ENCODE measurements at places on chromosomes 3 and 15.

DNA sequence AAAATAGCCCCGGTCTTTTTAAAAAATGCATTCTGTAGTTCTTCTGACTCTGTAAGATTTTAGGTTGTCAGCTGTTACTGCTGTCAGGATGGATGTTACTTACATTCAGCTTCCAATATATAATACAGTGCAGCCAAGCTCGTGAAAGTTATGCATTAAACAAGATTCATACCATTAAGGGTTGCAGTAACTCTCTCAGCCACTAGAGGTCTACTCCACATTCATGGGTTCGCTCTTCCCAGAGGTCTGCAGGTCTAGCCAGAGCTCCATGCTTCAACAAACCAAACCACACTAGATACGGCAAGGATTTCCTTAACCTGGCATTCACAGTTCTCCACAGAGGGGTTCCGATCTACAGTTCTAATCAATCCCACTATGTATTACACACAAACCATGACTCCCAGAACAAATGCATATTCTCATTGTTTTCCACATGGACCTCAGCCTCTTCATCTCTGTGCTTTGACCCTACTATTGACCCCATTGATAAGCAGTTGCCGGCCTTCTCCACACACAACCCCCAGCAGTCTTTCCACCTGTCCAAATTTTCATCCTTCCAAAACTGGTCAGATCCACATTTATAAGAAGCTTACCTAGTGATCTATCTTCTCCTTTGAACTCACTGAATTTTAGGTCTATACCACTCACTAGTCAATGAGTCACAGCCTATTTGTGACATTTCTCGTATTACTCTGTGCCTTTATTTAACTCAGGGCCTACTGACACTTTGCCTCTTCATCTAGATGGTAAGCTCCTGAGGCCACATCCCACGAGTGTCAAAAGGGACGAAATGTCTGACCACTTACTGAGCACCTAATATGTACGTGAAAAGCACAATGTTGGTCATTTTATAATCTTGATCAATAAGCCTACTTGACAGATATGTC, 33.7 kb downstream of the RORA start:
- no peak for DNase-seq

DNA sequence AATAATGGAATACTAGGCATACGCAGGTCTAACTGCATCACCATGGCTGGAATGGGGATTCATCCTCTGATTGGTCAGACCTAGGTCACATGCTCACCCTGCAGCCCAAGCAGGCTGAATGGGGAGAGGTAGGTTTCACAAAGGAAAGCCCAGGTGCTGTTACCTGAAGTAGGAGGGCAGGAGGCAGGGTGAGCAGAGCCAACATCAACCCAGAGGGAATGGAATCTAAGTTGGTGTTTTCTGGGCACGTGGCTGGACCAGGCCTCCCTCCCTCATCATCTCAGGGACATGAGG, 6.7 kb upstream of the H1-8 start:
- no peak for DNase-seq

GRCh38 chr3:123039178-123039577, 11.6 kb upstream of the SEMA5B start:
- no peak for DNase-seq

DNA sequence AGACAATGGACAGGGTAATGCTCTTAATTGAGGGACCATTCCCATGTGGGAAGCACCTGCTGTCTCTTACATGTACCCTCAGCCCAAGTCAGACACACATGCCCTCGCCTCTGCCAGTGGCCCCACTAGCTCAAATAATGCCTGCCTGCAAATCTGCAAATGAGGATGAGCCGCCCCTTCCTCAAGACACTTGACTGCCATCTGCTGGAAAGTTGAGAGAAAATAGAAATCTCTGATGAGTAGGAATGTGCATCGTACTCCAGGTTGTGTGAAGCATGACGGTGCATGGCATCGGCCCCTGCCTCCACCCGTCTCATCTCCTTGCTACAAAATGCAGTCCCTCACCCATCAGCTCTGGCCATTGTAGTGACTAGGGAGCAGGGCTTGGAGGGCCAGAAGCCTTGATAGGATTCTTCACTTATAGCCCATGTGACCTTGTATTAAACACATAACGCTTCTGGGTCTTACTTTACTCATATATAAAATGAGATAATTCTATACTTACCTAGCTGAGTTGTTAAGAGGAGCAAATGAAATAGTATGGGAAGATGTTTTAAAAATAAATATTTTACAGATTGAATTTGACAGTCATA, 6.3 kb upstream of the SCN5A start:
- DNase-seq = no peak

DNA sequence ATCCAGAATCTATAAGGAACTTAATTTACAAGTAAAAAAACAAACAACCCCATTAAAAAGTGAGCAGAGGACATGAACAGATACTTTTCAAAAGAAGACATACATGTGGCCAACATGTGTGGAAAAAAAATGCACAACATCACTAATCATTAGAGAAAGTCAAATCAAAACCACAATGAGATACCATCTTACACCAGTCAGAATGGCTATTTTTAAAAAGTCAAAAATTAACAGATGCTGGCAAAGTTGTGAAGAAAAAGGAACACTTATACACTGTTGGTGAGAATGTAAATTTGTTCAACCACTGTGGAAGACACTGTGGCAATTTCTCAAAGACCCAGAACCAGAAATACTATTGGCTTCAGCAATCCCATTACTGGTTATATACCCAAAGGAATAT, 830.0 kb upstream of the ALCAM start:
- DNase-seq = no peak

DNA sequence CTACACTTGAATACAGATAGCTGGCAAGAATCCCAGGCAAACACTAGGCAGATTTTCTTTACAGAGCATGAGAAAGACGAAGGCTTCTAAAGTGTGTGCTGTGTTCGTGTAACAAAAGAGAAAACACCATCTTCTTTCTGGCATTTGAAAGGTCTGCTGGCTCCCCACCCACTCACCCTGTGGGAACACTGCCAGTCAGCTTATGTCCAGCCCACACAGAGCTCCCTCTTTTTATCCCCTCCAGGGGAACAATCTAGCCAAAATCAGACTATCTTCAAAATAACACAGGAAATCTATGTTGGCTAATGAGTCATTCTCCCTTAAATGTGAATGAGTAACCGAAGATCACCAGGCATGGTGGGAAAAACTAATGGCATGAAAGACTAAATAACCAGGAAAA, 45.6 kb upstream of the PAQR5 start:
- DNase-seq = no peak

DNA sequence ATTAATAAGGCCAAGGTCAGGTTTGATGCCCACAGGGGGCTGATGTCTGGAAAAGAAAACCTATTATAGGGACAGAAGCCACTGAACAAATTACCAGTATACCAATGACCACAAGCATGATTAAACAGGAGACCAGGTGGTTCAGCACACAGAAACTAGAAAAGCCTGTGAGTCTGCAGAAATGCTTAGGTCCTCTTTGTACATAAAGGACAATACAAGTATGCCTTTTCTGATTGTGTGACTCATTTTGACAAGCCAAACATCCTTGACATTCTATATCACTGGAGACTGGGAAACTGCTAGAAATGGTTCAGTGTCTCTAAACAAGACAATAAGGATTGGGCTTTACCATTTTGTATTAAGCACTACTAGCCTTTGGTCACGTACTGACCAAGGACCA, 113.2 kb upstream of the MYO5C start:
- no peak for DNase-seq

DNA sequence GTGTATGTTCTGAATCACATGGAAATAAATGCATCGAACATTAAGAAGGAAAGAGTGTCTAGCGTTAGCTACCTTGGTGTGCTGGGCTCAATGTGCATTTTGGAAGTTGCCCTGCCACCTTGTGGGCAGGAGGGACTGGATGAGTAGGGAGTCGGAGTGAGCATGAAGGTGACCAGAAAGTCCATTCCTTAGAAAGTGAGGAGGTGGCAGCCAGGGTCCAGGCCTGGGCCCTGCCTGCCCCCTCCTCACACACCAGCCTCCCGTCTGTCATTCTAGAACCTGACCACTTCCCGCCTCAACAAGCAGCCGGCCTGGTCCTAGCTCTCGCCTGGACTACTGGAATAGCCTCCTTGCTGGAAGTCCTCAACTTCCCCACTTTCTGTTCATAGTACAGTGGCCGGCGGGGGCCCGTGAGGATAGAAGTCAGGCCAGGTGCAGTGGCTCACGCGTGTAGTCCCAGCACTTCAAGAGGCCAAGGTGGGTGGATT, 10.2 kb upstream of the GATA2 start:
- no peak for DNase-seq

DNA sequence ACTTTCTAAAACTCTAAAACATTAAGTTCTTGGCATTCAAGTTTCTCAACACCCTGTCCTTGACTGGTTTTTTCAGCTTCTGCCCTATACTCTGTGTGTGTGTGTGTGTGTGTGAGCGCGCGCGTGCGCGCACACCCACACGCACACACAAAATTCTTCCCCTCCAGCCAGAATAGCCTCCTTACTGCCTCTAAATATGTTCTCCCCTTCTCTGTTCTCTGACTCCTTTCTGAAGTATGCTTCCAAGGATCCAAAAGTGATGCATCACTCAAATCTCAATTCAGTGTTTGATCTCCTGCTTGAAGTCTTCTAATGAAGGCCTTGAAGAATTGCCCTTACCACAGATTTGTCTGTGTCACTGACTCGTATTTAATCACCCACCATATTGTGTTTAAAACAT, 129.8 kb downstream of the SLC25A26 start:
- no peak for DNase-seq

All from left ventricle myocardium superior (tissue), 1 donor.